Naive thymus-derived CD8-positive, alpha-beta T cell (primary cell): ENCODE measurements at places on chromosomes 16 and 17.
A peak's percentile ranks its signal among the peaks of the same experiment; 100 is the strongest.

DNA sequence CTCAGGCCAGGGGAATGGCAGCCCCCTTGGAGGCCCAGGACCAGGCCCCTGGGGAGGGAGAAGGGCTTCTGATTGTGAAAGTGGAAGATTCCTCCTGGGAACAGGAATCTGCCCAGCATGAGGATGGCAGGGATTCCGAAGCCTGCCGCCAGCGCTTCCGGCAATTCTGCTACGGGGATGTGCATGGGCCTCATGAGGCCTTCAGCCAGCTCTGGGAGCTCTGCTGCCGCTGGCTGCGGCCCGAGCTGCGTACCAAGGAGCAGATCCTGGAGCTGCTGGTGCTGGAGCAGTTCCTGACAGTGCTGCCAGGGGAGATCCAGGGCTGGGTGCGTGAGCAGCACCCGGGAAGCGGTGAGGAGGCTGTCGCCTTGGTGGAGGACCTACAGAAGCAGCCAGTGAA, 2.4 kb downstream of the ZNF213 start:
- no peak for DNase-seq
- no peak overlapping the region for H3K27ac ChIP-seq
- no peak overlapping the region for H3K4me3 ChIP-seq
- peaks cover 20% of the 10 kb centered on the region for H3K36me3 ChIP-seq
- H3K27me3 ChIP-seq: no peaks in the 10 kb centered on the region

- no peaks in the 10 kb centered on the region for H3K36me3 ChIP-seq
- peaks cover 56% of the 10 kb centered on the region for H3K4me1 ChIP-seq
- DNase-seq: no peak
- no peaks in the 10 kb centered on the region for H3K27me3 ChIP-seq
- peak overlapping the region; percentile 49 for H3K27ac ChIP-seq
- no peak overlapping the region for H3K4me3 ChIP-seq
Observed at GRCh38 chr16:31868164-31868563, 5.4 kb upstream of the ZNF267 start.

- no peaks in the 10 kb centered on the region for H3K4me1 ChIP-seq
- H3K27me3 ChIP-seq: peaks cover 13% of the 10 kb centered on the region
- peaks cover 3% of the 10 kb centered on the region for H3K36me3 ChIP-seq
- no peak for DNase-seq
- H3K27ac ChIP-seq: no peak overlapping the region
Observed at GRCh38 chr16:21324267-21324666, 46.2 kb upstream of the CRYM start.

DNA sequence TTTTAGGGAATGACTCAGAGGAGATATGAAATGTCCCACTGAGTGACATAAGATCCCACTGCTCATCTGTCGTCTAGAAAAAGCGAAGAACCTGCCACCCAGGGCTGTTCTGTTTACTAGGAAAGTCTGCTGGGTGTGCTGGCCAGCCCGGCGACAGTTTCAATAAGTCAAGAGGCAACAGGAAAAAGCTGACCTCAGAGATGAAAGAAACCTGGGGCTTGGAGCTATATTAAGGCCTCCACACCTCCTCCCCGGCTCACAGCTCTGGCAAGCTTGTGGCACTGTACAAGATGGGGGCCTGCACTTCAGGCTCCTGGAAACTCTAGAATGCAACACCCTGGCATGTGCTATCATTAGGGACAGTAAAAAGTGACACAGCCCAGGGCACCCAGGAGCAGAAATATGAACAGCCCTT, 10.6 kb downstream of the ZFHX3 start:
- H3K27ac ChIP-seq: no peak overlapping the region
- no peak for DNase-seq

DNA sequence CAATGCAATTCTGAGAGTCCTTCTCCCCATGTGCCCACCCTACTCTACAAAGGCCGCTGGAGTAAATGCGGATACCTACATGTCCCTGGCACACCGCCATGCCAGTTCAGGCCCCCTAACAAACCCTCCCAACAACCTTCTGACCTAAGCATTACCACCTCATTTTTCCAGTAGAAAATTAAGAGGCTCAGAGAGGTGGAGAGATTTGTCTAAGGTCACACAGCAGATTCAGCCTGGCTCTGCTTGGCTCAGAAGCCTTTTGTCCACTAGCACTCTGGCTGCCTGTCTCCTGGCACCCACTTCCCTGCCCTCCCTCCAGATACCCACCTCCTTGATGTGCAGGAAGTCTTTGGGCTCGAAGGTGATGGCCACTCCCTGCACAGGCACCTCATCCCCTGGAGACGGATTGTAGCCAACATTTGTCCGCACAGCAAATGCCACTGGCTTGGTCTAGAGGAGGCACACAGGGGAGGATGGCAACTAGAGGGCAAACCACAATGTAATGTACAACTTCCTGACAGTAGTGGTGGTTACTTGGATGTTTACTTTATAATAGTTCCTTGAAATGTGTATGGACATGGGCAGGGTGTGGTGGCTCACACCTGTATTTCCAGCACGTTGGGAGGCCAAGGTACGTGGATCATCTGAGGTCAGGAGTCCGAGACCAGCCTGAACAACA, 10.2 kb downstream of the CACNB1 start:
- no peaks in the 10 kb centered on the region for H3K27me3 ChIP-seq
- H3K36me3 ChIP-seq: peaks cover 3% of the 10 kb centered on the region
- H3K4me3 ChIP-seq: no peak overlapping the region
- no peak for DNase-seq
- H3K27ac ChIP-seq: no peak overlapping the region

DNA sequence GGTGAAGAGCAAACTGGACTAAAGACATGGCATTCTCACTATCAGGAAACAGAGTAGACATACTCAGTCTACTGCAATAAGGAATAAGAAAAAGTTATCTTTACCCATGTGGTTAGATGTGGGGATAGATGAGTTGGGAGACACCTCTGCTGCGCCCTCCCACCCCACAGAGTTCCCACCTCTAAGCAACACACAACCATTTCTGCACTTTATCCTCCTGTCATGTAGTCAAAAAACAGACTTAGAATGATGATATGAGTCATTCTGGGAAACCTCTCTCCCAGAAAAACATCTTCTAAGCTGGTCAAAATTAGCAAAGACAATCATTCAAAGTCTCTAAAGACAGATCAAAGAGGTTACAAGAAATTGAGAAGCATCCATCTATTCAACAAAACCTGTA, 94.9 kb downstream of the CACNG1 start:
- no peak for DNase-seq
- H3K36me3 ChIP-seq: peaks cover 72% of the 10 kb centered on the region
- peak overlapping the region; percentile 56 for H3K27ac ChIP-seq
- no peak overlapping the region for H3K4me3 ChIP-seq
- H3K4me1 ChIP-seq: peaks cover 34% of the 10 kb centered on the region
- H3K27me3 ChIP-seq: no peaks in the 10 kb centered on the region

DNA sequence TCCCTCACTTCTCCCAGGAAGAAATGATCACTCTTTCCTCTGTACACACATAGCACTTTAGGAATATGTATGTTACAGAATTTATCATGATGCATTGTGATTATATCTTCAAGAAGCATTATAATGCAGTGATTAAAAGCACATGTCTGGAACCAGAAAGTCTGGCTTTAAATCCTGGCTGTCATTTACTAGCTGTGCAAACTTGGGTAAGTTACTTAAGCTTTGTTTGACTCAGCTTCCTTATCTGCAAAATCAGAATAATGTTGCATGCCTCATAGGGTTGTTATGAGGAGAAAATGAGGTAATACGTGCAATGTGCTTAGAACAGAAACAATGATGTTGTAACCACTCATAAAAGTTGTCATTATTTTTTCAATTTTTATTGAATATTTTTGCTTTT, 156.3 kb upstream of the ZKSCAN2 start:
- no peak overlapping the region for H3K27ac ChIP-seq
- DNase-seq: no peak
- H3K4me1 ChIP-seq: no peaks in the 10 kb centered on the region
- no peaks in the 10 kb centered on the region for H3K36me3 ChIP-seq

DNA sequence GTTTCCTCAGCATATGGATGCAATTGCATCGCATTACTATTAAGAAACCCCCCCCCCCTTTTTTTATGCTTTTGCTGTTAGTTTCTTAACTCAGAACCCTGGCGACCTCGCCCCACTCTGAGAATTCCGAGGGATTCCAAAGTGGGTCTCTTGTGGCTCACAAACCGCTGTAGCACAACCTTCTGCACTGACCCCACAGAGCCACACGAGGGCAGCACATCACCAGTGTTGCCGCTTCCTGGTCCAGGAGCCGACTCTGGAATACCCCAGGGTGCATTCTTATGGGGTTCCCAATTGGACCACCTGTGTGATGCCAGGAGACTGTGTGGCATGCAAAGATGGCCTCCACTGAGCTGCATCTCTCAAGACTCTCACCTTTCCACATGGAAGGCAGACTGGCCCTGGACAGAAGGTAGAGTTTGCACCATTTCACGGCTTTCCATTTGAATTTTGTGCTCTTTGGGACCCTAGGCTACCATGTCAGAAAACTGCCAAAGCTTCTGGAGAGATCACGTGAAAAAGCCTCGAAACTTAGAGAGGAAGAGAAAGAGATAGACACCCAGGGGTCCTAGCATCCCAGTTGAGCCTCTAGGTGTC, 432.7 kb upstream of the ASIC2 start:
- H3K4me1 ChIP-seq: no peaks in the 10 kb centered on the region
- peaks cover 62% of the 10 kb centered on the region for H3K27me3 ChIP-seq
- H3K4me3 ChIP-seq: no peak overlapping the region
- no peak for DNase-seq

GRCh38 chr16:463071-463470, 37.6 kb downstream of the RAB11FIP3 start:
- H3K4me1 ChIP-seq: peaks cover 19% of the 10 kb centered on the region
- H3K27me3 ChIP-seq: no peaks in the 10 kb centered on the region
- peak overlapping the region; percentile 76 for H3K27ac ChIP-seq
- H3K36me3 ChIP-seq: peaks cover 8% of the 10 kb centered on the region

GRCh38 chr16:29743827-29744531, 1.8 kb downstream of the C16orf54 start:
- peaks cover 1% of the 10 kb centered on the region for H3K27me3 ChIP-seq
- H3K4me1 ChIP-seq: peaks cover 86% of the 10 kb centered on the region
- peak overlapping the region; percentile 100 for H3K4me3 ChIP-seq
- H3K27ac ChIP-seq: peak overlapping the region; percentile 100
- H3K36me3 ChIP-seq: peaks cover 44% of the 10 kb centered on the region

DNA sequence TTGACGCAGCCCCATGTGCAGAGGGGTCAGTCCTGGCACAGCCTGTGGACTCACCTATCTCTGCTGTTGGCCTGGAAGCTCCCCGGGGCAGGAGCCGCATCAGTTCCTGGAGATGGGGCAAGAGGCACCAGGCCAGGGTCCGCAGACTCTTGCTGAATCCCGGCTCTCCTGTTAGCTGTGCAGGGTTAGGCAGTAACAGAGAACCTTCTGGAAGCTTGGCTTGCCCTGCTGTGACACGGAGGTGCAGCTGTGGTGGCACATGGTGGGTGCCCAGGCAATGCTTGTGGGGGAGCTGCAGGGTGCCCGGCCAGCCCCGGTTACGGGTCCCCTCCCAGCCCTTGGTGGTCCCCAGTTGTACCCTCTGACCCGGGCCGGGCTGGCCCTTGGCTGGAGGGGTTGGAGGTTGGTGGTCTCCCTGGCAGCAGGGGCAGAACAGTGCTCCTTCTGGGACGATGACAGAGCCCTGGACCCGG, 26.0 kb upstream of the ZNF469 start:
- H3K27ac ChIP-seq: no peak overlapping the region
- no peak for DNase-seq
- no peaks in the 10 kb centered on the region for H3K36me3 ChIP-seq
- H3K27me3 ChIP-seq: no peaks in the 10 kb centered on the region
- H3K4me1 ChIP-seq: no peaks in the 10 kb centered on the region

DNA sequence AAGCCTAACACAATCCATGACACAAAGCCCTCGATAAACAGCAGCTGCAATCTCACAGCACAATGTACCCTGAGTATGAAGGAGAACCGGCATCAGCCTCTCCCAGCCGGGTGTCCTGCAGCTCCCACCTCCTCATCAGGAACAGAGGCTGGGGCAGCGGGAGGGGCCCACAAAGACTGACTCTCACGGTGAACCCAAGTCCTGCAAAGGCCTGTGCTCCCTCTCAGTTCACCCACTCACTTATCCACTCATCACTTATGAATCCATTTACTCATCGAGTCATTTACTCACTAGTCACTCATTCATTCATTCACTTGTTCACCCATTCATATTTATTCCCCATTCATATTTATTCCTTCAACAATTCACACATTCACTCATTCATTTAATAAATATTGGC, 11.6 kb downstream of the ZNF423 start:
- no peak for DNase-seq
- no peak overlapping the region for H3K27ac ChIP-seq
- H3K4me3 ChIP-seq: no peak overlapping the region
- peaks cover 39% of the 10 kb centered on the region for H3K27me3 ChIP-seq
- H3K36me3 ChIP-seq: no peaks in the 10 kb centered on the region
- H3K4me1 ChIP-seq: no peaks in the 10 kb centered on the region
